Stimulated activated CD8-positive, alpha-beta memory T cell treated with anti-CD3 and anti-CD28 coated beads, Interleukin-7, amount 100 ng/mL, for 48 hours (primary cell): ENCODE measurements at places on chromosomes 7 and 10.

DNA sequence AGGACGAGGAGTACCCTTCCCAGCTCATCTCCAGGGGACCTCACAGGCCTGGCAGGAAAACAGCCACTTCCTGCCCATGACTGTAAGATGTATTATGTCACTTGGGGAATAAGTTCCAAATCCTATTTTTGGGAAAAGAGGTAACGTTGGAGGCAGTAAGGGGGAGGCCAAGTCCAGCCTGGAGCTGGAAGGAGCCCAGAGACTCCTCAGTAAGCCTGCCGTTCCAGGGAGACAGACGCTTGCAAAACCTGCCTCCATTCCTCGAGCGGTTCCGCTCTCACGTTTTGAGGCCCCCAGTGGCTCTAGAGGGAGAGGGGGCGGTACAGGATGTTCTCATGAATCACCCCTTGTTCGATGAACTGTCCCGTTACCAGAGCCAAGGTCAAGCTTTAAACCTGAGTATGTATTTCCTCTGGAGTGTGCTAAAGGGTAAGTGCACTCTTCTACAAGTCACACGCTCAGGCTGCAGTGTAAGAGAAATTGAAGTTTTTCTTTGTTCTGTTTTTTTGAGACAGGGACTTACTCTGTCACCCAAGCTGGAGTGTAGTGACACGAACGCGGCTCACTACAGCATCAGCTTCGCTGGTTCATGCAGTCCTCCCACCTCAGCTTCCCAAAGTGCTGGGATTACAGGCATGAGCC lies 45.5 kb upstream of the CYTH3 start:
- no peak for DNase-seq

DNA sequence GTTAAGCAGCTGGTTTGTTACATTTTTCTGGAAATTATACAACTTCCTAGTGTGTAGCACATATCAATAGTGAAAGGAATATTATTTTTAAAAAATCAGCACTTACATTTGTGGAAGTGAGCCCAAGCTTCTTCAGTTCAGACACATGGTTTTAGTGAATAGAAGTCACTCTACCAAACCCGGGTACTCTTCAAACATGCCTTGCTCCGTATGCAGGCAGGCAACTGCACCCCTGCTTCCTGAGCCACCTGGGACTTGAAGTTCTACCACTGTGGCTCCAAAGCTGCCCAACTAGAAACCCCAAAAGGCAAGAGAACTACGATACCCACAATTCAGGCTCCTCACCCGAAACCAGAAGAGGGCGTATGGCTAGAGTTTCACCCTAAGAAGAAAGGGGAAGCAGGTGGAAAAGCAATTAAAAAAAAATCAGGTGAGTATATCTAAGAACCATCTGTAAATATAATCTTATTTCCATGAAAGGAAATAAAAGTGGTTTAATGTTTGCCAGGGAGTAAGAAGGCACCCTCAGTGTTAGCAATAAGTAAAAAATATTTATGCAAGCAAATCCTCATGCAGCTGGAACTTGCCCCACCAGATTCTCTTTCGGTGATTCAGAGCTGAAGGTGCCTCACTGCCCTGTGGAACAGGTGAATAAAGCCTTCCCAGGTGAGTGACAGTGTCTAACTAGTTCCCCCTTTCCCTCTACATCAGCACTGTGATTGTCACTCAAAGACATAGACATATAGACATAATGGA lies at the start of gene MACC1:
MACC1 (minus strand) TSS at position 192 of the 756 bp plus-strand sequence. CDS start 55,522 bp downstream, outside the sequence.
- no peak for DNase-seq

DNA sequence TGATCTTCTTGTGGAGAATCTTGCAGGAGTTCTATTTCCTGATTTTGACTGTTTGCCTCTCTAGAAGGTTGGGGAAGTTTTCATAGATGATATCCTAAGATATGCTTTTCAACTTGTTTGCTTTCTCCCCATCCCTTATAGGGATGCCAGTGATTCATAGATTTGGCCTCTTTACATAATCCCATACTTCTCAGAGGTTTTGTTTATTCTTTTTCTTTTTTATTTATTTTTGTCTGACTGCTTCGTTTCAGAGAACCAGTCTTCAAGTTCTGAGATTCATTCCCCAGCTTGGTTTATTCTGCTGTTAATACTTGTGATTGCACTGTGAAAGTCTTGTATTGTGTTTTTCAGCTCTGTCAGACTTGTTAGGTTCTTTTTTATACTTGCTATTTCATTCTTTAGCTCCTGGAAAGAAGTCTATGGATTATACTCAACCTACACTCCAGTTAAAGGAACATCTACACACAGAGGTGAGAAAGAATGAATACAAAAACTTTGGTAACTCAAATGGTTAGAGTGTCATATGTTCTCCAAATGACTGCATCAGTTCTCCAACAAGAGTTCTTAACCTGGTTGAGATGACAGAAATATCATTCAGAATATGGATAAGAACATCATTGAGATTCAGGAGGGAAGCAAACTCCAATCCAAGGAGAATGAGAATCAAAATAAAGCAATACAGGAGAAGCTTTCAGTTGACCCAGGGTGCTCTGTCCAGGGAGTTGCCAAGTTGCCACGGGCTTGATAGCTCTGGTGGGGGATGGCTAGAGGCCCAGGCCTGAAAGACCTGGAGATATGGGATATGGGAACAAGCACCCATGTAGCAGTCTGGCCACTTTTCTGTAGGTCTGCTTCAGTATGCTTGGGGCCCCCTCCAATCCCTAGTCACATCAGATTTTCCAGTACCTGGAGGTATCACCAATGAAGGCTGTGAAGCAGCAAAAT lies 150.3 kb downstream of the AHR start:
- no peak for DNase-seq

- DNase-seq, result no peak
These were observed 16.7 kb downstream of the POR start for GRCh38 chr7:75931680-75932079.

GRCh38 chr7:19410106-19410505 lies 264.9 kb upstream of the FERD3L start:
- DNase-seq, result no peak

DNA sequence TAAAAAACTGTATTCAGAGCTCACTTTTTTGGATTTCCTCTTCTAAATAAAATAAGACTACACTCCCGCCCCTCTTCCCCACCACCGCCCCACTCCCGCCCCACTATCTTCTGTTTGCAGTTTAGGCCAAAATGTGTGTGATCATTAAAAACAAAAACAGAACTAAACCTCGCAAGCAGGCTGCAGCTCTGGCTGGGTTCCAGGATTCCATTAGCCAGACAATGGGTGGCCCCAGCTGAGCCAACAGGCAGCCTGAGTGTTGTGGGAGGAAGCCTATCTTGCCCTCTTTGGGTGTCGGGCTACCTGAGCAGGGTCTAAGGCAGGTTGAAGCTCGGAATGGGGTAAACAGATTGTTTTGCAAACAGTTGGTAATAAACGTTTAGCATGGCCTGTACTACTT lies 41.7 kb downstream of the ARL4A start:
- no peak for DNase-seq
